ENCODE measurements at places on chromosomes 1 and 21.

GRCh38 chr1:244458781-244459180 lies 2.3 kb upstream of the CATSPERE start:
- DNase-seq: no peak

GRCh38 chr1:48848035-48848434 lies 71.3 kb upstream of the BEND5 start:
- DNase-seq: no peak

GRCh38 chr1:168556647-168557046 lies 12.8 kb upstream of the XCL2 start:
- DNase-seq: no peak

DNA sequence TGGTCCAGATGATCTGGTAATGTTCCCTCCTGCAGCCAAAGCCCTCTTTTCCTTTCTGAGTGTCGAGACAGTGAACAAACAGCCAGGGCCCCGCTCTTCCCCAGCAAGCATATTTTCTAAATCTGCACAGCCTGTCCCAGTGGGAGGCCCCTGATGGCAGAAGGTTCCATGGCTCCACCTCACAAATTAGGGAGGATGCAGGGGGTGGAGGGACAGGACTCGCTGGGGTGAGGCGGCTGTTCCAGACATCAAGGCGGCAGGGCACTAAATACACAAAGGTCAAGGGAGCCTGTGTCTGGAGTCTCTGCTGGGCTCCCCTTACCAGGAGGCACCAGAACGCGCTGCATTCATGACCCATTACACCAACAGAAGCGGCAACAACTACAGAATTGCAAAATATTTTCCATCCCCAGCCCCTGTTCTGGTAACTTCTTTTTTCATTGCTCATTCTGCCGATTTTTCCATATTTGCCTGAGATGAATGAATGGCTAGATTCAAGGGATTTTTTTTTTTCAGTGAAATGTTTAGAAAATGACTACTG lies 27.0 kb upstream of the PRELP start:
- DNase-seq: no peak

GRCh38 chr1:64502931-64503330 lies 33.0 kb downstream of the CACHD1 start:
- DNase-seq: no peak

DNA sequence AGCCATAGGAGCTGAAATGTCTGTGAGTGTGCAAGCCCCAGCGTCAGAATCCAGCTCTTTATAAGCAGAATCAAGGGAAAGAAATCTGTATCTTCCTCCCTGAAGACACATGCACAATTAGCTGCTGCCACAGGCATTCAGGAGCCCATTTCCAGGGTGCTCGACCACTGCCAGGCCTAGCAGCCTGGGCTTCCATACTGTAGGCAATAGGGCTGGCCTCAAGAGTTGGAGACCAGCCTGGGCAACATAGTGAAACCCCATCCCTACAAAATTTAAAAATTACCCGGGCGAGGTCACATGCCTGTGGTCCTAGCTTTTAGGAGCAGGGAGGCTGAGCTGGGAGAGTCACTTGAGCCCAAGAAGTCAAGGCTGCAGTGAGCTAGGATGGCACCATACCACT lies 41.0 kb downstream of the NEK2 start:
- no peak for DNase-seq

DNA sequence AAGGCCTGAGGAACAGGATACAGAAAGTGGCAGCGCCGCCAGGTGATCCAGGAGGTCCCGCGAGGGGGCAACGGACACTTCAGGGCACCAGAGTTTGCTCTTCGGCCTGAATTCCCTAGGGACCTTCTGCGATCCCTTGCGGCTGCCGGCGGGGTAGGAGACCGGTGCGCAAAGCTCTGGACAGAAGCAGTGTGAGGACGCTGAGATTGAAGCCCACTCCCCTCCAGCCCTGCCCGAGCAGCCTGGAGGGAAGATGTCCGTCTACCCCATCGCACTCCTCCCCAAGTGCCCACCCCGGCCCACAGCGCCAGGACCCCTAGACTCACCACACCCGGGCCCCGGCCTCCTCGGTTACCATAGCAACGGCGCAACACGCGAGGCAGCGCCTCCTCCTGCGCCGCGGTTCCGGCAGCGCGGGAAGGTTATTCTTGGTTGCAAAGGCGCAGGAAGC lies at the start of gene ANKRD45:
ANKRD45 (minus strand) TSS at position 361 of the 451 bp plus-strand sequence. CDS start 10,433 bp downstream, outside the sequence.
- peak; percentile 21 for DNase-seq

DNA sequence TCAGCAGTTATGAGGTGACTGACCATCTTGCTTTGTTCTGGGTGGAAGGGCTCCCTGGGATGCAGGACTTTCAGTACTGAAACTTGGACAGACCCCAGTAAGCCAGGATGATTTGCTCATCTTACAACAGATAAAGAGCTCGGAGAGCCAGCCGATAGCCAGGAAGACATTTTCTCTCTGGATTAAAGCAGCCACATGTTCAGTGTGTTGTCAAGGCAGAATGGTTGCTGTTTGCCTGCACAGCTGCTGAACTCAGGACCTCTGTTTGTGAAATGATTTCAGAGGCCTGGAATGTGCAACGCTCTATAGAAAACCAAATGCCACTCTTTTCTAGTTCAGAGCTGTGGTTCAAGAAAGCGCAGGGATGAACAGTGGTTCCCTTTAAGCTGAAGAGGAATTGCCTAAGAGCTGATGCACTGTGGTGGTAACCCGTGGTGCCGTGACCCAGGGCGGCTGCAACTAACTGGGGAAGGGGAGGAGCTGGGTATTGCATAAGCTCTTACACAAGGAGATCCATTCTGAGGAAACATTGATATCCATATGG lies 40.7 kb downstream of the CASQ2 start:
- peak; percentile 45 for DNase-seq

GRCh38 chr1:90201467-90202358 lies 206.8 kb downstream of the ZNF326 start:
- DNase-seq: peak; percentile 10

- no peak for DNase-seq
These were observed 3.9 kb upstream of the KCNA2 start for GRCh38 chr1:110610084-110610483.

DNA sequence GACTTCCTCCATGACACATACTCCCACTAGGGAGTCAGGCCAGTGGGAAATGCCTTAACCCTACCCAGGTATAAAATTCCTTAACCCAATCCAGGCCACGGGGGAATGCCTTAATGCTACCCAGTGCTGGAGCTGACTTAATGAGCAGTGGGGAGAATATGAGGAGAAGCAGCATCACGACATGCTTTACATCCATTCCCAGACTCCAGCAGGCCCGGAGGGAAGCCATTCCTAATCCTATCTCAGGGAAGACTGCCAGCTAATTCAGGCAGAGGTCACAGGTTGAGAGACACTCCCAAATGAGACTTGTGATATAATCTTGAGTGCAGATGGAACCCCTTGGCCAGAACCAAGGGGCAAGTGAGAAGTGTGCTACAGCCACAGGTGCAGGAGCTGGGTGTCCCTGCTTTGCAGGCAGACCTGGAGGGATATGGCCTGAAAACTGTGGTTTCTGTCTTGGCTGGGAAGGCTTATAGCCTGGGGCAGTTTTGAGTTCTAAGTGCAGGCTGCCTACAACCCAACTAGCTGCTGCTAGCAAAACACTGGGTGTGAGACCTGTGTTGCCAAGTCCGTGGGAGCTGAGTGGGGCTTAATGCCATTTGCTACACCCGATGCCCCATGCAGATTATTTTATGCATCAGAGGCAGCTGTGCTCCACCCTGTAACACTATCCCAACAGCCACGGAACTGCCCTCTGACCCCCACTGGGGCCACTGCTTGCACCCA lies 45.1 kb upstream of the GUCA2A start:
- DNase-seq: no peak

DNA sequence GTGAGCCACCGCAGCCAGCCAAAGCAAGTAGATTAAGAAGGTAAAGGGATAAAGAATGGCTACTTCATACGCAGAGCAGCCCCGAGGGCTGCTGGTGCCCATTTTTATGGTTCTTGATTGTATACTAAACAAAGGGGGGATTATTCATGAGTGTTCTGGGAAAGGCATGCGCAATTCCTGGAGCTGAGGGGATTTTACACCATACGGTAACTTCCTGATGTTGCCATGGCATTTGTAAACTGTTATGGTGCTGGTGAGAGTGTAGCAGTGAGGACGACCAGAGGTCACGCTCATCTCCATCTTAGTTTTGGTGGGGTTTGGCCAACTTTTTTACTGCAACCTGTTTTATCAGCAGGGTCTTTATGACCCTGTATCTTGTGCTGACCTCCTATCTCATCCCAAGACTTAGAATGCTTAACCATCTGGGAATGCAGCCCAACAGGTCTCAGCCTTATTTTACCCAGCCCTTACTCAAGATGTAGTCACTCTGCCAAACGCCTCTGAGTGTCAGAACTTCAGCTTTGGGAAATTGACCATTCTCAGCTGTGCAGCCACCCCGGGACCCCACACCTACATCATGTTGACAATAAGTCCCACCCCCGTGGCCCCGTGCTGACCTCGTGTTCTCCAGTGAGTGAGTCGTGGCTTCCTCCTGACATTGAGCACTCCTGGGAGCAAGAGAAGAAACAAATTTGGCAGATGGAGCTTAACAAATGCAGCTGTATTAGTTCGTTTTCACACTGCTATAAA lies 149.4 kb upstream of the COL6A1 start:
- no peak for DNase-seq

DNA sequence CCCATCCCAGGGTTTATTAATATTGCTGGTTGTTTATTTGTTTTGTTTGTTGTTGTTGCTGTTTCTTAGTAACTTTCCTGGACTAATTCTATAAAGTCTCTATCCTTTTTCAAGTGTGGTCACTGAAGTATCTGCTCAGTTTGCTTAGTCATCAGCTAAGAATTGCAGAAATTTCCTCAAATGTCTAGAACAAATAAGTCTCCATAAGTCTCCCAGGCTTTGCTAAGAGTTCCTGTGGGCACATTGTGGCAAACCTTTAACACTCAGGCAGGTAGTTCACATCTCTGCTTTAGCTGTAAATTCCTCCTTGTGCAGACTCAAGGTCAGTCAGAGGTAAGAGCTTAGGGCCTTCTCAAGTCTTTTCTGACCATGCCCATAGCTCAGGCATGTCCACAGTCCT lies 38.9 kb upstream of the C1orf185 start:
- no peak for DNase-seq

DNA sequence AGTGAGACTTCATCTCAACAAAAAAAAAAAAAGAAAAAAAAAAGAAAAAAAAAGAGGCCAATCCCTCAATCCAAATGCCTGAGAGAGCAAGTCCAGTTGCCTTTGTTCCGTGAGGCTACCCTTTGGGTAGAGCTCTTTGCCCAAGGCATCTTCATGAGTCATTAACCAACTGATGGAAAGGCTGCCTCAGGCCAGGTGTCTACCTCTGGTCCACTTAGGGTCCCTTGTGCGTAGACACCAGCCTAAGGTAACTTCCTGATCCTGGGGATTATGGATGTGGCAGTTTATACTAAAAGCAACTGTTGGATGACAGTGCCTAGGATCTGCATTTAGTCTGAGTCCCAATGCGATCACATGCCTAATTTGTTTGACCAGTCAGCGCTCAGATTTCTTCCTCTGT lies 20.7 kb upstream of the ZNF326 start:
- no peak for DNase-seq

- no peak for DNase-seq
These were observed 22.8 kb downstream of the ALG14 start for GRCh38 chr1:95049935-95050334.

- DNase-seq: no peak
These were observed 38.5 kb upstream of the LAX1 start for GRCh38 chr1:203726417-203726867.

DNA sequence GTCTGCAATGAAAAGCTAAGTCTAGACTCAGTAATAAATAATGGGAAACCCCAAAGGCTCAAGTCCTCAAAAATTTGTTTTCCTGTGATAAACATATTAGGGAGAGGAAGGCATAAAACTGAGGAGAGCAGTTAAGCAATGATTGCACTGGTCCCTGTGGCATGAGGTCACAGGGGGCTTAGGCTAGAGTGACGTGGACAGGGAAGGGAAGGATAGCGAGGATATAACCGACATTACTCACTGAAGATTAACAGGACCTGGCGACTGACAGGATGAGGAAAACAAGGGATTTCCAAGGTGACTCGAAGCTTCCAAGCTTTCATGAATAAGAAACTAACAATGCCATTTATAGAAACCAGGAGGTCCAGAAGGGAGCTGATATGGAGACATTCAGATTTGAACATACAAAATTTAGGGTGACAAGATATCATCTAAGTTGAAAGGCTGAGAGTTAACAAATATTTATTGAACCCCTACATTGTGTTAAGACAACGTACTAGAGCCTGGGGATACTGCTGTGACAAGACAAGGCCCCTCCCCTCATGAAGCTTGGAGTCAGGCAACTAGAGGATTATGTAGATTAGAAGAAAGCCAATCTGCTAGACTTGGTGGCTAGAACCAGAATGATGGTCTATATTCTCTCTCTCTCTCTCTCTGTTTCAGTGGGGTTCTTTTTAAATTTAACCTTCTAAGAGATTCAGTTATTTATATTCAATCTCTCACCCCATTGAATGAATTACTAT lies 33.2 kb upstream of the PKN2 start:
- DNase-seq: no peak

DNA sequence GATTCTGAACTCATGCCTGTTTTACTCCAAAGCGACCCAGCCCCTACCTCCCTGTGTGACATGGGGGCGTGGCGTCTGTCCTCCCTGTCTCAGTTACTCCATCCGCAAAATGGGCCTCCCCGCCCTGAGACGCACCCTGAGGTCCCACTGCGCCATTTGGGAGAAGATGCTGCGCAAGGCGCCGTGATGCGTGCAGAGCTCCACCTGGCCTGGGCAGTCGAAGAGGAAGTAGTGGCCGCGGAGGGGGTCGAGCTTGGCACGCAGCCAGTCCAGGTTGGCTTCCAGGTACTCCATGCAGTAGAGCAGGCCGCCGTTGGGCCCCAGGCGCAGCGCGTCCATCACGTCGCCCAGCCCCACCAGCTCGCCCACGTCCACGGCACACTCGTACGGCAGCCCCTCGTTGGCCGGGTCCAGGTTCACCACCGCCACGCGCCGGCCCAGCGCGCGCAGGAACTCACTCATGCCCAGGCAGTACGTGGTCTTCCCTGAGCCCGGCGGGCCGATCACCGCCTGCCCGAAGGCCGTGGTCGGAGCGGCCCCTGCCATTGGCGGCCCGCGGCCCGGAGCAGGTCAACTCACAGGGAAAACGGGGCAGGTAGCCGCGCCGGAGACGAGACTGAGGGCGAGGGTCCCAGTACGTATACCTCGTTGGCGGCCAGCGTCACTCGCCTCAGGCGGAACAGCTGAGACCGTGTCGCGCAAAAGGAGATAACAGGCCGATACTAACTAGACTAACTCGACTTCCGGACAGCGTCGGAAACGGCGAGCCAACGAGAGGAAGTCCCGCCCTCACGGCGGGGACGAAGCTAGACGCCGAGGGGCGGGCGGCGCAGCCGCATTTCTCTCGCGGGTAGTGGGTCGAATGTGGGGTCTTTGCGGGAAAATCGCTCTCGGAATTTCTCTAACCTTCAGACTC lies at the start of gene GPN2:
GPN2 (minus strand) TSS at position 733 of the 916 bp plus-strand sequence; CDS start at position 546, 187 bp downstream.
- peak; percentile 42 for DNase-seq

DNA sequence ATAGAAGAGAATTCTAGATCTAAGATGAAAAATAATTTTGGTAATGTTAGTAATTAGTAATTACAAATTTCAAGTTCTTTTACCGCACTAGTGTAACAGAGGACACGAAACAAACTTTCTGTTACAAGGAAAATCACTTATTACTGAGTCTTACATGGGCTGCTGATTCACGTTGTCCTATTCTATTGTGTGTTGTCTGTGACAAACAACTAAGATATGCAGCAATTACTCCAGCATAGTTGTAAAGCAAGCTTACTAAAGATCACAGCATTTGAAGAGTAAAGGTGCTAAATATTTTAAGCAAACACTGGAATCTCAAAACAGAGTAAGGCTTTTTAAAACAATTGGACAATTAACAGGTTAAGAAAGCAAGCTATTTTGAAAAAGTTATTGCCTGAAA lies 502.3 kb downstream of the KCNT2 start:
- DNase-seq: no peak

GRCh38 chr1:224108991-224109390 lies 4.9 kb upstream of the FBXO28 start:
- no peak for DNase-seq

All from urinary bladder (tissue), 4 donors.